ENCODE measurements at places on chromosomes 6 and 20.

GRCh38 chr20:52484438-52484837 lies 292.9 kb upstream of the ZFP64 start:
- DNase-seq: no peak

- DNase-seq: no peak
These were observed 39.5 kb upstream of the PRSS16 start for GRCh38 chr6:27208042-27208441.

GRCh38 chr6:125077453-125077852 lies 76.1 kb upstream of the TPD52L1 start:
- DNase-seq: no peak

- no peak for DNase-seq
These were observed 175.4 kb downstream of the ERMARD start for GRCh38 chr6:169926617-169927417.

DNA sequence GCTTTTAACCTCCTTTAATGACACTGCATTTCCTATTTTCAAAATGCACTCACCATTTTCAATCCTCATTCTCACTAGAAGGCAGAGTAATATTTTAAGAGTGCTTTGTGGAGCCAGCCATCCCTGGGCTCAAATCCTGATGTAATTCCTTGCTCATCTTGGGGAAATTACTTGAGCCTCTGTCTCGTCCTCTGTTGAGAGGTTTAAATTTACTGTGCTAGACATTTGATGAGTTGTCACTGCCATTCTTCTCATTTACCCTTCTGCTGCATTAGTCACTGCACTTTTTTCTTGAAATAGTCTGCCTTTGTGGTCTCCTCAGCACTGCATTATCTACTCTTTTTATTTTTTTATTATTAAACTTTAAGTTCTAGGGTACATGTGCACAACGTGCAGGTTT lies 150.0 kb upstream of the HDDC2 start:
- no peak for DNase-seq

DNA sequence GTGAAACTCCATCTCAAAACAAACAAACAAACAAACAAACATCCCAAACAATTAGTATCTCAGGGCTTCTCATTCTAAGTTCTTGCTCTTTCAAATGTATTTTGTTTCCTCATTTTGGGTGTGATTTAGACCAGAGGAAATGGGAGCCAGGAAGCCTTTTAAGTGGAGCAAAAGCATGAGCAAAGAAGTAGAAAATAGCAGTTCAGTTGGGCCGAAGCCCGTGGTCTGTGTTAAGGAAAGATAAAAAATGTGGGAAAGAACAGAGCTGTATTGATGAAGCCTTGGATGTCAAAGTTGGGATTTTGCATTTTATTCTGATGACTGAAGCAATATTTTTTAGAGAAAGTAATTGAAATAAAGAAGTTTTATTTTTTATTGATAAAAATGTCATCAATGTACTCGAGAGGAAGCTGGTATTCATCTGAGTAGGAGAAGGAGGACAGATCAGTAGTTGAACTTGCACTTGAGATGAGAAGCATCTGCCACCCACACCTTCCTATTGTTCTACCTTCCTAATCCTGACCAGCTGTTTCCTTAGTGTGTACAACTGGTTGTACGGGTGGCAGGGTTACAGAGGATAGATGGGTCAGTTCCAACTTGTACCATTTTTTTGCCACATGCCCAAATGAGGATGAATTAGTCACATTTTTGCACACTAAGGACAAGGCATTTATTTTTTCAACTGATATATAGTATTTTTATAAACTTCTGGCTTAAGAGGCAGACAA lies 56.1 kb downstream of the KIAA0408 start:
- DNase-seq: no peak

GRCh38 chr6:13611715-13612114 lies 3.4 kb upstream of the NOL7 start:
- DNase-seq: no peak

DNA sequence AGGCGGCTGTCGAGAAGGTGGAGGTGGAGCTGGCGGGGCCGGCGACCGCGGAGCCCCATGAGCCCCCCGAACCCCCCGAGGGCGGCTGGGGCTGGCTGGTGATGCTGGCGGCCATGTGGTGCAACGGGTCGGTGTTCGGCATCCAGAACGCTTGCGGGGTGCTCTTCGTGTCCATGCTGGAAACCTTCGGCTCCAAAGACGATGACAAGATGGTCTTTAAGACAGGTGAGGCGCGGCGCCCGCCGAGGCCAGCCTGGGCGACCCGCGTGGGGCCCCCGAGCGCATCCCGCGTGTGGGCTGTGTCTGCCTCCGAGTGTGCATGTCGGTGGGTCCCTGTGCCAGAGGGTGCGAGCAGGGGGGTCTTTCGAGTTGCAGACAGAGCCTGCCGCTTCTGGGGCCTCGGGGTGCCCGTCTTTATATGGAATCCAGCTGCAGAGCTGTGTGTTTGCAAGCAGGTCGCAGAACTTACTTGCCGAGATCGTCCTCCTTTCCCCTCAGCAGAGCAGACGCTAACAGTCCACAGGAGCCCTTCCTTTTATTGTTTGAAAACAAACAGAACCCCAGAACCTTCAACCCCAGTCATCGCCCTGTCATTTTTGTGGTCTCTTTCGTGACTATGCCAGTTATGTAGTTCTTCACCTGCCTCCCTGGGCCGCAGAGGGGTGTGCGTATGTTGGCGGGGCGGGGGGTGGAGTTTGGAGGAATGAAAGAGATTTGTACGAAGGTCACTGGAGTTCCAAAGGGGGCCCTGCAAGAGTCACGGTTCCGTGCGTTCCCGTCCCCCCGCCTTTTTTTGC lies 766 bp downstream of the SLC16A10 start:
- DNase-seq: peak; percentile 31
